ENCODE measurements at places on chromosomes 5 and 9.

GRCh38 chr9:23361096-23361495, 464.9 kb downstream of the ELAVL2 start:
- DNase-seq = no peak

DNA sequence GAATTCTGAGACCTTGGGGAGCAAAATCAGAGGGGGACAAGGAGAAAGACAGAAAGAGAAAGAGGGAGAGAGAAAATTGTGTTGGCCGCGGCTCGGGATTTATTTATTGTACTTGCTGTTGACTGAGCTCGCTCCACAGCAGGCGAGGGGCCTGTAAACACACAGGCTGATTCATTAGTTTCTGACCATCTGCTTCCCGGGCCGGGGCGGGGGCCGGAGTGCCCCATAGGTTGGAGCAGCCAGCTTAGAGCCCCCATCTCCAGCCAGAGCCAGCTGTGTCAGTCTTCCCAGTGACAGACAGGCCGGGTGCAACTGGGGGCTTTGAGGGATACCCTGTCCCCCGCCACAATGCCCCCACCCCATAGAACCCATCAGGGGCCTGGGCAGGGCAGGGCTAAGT, 30.9 kb downstream of the NTNG2 start:
- DNase-seq = no peak

DNA sequence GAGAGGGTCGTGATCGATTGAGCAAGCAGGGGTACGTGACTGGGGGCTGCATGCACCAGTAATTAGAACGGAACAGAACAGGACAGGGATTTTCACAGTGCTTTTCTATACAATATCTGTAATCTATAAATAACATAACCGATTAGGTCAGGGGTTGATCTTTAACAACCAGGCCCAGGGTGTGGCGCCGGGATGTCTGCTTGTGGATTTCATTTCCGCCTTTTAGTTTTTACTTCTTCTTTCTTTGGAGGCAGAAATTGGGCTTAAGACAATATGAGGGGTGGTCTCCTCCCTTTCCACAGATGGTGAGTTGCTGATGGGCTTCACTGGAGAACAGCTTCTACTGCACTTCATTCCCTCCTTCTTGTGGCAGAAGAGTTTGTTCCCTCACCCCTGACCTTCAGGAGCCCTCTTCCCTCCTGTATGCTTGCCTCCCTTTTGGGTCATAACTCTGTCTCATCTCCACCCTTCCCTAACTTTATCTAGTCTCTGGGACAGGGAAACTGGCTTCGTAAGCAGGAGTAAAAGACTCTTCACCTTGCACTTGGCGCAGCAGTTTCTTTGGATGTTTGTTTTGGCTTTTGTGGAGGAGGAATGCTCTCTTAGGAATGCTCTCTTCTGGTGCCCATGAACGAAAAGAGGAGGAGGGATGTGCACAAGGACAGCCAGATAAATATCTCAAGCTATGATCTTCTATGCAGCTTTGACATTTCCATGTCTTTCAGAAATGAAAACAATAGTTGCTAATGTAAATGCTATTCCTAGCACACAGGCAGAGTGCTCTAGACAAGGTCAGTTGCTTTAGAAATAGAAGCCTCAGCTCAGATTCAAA, 139.8 kb upstream of the RPS23 start:
- DNase-seq = no peak

DNA sequence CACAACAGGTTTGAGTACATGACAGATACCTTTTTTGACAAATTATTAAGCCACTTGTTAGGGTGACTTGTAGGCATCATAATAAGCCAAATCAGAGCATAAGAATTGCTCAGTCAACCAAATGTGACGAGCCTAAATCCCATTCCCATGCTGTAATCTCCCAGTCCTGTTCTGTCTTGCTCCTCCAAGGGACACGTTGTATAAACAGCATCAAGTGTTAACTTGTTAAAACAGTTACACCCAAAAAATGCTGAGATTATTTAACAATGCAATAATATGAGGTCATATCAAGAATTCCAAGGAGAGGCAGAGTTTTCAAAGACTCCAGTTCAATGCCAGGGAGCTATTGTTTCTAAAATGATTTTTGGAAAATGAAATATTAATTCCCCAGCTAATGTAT, 76.2 kb downstream of the SH3TC2 start:
- DNase-seq = no peak

GRCh38 chr9:137417161-137418021, 5.6 kb downstream of the EXD3 start:
- no peak for DNase-seq

DNA sequence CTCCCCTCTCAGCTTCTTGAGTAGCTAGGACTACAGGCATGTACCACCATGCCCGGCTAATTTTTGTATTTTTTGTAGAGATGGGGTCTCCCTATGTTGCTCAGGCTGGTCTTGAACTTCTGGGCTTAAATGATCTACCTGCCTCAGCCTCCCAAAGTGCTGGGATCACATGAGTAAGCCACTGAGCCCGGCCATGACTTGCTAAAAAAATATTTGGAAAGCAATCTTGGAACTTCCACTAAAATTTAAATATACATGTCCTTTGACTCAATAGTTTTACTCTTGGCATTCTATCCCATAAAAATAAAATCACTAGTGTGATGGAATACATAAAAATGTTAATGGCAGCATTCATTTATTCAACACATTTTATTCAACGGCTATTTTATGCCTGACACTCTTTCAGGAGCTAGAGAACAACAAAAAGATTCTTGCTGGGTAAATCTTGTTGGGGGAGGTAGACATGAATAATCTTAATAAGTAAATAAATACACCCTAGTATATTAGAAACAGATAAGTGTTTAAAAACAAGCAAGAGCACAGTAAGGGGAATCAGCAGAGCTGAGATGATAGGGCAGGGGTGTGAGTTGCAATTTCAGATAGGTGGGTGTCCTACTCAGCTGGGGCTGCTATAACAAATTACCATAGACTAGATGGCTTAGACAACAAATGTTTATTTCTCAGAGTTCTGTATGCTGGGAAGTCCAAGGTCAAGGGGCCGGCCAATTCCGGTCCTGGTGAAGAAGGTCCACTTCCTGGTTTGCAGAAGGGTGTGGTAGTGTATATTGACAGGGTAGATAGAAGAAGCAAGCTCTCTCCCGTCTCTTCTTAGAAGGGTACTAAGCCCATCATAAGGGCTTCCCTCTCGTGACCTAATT, 50.7 kb downstream of the KCNV2 start:
- no peak for DNase-seq

DNA sequence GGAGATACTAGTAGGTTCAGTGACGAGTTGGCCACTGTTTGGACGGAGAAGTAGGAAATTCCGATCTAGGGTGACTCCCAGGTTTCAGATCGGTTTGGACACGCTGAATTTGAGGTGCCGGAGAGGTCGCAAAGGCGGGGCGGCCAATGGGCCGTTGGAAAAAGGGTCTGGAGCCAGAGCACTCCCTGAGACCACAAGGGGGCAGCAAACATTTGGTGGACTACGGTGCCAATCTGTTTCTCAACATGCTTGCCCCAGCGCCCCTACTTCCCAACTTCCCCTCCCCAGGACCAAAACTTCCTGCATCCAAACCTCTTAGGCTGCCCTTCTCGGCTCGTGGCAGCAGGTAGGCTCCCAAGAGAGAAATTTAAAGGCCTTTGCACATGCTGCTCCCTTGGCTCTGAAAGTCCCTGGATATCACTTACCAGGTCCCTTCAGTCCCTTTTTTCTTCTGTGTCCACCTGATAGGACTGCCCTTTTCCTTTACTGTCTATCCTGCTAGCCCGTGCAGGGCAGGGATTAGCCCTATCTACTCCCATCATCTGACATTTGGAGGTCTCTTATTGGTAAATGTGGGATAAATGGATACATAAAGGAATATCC, 992 bp upstream of the RPP25L start:
- peak; percentile 53 for DNase-seq

- DNase-seq = no peak
Measured at GRCh38 chr5:33332804-33333203, 108.0 kb upstream of the TARS1 start.

DNA sequence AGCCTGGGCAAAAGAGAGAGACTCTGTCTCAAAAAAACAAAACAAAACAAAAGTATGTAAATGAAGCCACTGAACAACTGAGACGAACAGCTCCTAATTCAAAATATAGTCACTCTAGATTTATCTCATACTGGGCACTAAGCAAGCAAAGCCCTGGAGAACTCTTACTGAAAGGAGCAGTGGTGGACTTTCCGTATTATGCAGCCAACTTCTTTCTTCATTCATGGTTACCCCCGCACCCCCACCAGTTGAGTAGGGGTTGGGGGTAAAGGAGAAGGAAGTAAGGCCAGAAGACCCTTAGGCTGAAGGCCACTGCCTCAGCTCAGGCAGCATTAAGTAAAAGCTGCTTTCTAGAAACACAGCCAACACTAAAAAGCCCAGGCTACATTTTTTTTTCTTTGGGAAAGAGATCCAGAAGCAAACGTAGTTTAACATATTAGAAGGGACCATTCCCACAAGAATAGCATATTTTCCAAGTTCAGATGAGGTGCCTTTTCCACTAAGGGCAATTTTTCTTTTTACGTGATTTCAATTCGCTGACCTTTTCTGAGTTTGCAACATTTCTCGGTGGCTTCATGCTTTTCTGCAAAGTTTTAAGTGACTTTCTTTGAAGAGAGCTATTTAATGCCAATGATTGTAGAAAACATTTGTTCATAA, 55.3 kb downstream of the MAPKAP1 start:
- no peak for DNase-seq

- DNase-seq = no peak
Measured at GRCh38 chr5:105587963-105588662, 2025.5 kb upstream of the NUDT12 start.

GRCh38 chr5:36613771-36614656, 7.6 kb downstream of the SLC1A3 start:
- DNase-seq = no peak

DNA sequence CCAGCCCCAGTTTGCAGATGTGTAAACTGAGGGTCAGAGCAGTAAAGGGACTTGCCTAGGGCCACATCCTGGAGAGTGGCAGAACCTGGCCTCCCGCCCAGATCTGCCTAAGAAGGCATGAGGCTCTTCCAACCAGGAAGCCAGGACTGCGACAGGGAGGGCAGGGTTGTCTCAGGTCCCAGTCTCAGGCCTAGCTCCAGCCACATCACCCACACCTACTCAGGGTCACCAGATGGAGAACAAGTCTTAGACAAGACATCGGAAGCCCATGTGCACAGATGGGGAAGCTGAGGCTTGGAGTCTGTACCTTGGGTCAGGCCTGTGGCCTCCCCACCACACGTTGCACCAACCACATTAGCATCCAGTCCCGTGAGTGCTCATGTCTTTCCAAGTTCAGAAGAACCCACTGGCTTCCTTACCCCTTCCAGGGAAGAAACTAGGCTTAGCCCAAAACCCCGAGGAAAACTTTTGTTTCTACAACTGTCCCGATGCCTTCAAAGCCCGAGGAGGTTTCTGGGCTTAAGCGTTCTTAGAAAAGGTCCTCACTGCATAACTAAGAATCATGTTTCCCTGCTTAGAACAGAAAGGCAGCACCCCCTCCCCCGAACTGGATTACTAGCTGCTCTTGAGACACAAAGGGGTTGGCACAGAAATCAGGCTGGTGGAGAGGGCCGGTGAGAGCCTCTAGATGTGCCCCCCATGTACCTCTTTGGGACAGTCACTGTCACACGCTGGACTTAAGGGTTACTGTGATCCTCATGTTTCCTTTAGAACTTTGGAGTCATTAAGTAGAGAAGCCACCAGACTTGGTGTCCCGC, 2.2 kb downstream of the FAM78A start:
- DNase-seq = no peak

GRCh38 chr5:56357426-56357825, 124.3 kb upstream of the ANKRD55 start:
- no peak for DNase-seq

DNA sequence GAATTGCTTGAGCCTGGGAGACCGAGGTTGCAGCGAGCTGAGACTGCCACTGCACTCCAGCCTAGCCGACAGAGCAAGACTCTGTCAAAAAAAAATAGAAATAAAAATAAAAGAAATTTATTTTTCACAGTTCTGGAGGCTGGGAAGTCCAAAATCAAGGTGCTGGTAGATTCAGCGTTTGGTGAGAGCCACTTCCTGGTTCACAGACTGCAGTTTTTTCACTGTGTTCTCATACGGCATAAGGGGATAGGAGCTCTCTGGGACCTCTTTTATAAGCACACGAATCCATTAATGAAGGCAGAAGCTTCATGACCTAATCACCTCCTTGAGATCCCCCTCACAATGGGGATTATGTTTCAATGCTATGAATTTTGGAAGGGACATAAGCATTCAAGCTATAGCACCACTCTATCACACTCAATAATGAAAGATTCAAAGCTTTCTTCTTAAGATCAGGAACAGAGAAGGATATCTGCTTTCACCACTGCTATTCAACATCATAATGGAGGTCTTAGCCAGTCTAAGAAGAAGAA, 5.3 kb downstream of the PJA2 start:
- DNase-seq = no peak

- DNase-seq = no peak
Measured at GRCh38 chr5:56918054-56918453, 8.7 kb downstream of the SETD9 start.

DNA sequence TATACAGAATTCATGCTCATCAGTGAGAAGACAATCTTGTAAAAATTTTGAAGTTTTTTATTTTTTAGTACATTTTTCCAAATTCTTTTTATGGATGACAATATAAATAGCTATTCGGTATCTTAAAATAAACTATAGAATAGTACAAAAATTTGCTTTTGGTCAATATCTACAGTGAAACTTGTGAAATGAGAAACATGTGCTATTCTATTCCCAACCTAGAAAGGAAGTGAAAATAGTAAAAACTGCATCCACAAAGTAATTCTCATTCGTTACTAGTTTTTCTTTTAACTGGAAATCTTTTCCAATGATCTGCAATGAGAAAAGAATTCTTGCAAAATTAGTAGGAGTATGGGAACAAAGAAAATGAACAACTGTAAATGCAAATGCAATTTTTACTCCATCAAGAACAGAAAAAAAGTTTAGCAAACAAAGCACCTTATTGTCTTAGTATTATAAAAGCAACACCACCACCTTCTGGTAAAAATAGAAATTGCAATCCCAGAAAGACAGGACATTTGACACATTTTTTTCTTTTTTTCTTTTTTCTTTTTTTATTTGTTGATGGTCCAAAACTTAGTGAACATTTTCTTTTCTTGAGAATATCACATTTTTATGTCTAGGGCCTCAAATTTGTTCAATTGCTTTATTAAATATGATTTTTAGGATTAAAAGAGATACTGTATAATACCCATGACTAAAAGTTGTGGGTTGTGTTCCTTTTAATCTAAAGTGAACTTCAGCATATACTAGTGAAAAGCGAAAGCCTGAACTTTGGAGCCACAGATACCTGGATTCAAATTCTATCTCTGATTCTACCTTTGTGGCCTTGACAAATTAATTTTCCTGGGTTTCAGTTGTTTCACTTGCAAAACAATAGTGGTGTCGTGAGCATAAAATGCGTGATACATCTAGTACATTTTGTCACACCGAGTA, 72.3 kb downstream of the SLCO4C1 start:
- no peak for DNase-seq

GRCh38 chr5:17260549-17260948, 43.1 kb downstream of the BASP1 start:
- no peak for DNase-seq
